ENCODE measurements at places on chromosomes 7 and 10.

DNA sequence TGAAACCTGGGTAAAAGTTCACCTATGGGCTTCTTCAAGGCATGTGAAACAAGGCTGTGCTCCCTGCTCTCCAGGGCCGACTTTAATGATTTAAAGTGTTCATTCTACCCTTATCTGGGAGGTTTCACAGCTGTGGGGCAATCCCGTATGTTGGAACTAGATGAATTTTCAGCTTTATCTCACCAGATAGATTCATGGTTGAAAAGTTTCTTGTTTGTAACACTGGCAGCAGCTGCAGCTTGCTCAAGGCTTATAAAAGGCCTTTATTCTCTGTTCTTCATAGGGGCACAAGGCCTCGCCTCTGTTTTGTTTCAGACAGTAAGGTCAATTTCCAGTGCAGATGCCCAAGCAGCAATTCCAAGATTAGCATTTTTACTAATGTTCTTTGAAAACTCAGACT lies 70.4 kb upstream of the DNAJB12 start:
- no peak for DNase-seq

GRCh38 chr10:34292194-34292565 lies 522.9 kb downstream of the PARD3 start:
- DNase-seq, result no peak

GRCh38 chr7:42236266-42236975 lies 588 bp downstream of the GLI3 start:
- DNase-seq, result peak; percentile 49

GRCh38 chr7:149690688-149691446 lies 82.5 kb downstream of the ZNF467 start:
- peak; percentile 27 for DNase-seq

DNA sequence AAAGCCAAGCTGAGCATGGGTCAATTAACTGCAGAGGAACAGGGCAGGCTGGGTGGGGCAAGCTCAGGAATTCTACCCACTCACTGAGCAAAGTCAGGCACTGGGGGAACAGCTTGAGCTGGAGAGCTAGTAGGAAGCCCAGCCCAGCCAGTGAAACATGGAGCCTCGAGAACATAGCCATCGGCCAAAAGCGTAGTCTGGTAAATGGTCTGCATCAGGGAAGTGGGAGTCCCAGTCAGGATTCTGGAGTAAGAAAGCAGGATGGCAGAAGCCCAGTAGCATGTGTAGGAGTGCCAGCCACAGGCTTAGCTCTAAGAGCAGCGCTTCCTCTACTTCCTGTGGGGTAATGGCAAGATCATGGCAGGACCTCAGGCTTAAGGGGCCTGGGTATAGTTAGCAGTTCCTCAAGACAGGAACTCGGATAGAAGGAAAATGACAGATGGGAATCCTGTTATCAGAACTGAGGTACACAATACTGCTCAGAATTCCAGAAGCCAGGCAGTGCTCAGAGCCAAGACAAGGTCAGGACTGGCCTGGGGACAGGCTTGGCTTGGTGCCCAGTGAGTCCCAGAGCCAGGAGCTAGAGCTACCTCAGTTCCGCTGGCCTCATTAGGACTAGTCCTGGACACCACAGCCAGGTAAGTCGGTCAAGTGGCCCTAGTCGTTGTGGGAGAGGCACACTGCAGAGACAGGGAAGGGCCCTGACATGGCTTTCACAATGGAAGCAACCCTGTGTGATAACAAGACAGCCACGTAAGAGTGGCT lies 65.4 kb upstream of the MXI1 start:
- DNase-seq, result peak; percentile 30

DNA sequence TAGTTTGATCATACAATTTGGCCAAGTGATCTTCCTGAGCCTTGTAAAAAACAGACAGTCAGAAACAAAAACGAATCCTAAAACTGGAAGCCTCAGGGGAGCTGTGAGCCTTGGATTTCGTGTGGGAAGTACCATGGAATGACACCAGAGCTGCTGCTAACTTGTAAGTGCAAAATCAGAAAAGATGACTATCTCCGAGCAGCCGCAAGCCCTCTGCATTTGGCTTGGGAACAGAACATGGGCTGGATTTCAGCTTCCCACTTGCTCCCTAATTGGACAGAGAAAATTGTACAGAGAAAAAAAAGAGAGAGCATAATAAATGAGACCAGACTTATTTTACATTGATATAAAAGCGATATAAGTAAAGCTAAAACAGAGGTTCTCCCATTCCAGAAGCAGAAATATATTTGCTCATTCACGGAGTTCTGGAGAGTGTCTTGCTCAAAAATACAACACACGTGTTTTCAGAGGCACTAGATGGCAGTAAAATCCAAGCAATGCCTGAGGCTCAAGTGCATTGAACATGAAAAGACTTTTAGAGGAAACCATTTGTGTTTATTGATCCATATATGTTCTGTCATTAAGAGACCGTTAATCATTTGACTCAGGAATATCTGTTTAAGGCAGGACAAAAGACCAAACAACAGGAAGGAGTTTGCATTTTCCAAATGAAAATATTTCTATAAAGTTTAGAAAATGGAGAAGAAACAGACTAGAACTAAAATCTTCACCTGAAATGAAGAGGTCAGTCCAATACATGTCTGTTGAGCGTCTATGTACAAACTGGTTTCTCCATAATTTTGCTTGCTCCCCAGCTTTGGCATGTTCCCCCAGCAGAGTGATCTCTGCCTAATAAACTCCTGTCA lies 78.3 kb upstream of the SLC26A5 start:
- DNase-seq, result peak; percentile 17

DNA sequence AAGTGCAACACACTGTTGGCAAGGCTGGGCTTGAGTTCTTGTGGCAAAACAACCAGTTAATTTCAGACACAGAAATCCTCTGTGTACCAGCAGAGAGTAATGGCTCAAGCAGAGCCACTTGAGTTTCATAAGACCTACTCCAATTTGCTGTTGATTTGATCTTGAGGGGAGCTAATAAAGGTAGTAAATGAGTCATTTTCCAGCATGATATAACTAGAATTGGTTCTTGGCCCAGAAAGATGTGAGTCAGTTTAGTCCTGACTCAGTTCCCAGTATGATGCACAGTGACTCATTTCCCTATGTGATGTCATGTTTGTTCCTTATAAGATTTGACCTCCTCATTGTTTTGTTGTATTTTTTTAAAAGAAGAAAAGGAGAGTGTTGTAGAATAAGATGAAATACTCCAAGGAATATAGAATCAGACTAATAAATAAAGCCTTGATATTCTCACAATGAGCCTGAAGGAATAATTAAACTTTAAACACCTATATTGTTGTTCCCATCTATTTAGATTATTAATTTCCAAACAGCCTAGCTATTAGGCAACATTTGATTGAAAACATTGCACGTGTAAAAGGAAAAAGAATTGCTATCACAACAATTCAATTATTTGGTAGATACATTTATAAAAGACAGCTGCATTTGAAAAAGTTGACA lies 186.2 kb downstream of the REEP3 start:
- DNase-seq, result peak; percentile 88

DNA sequence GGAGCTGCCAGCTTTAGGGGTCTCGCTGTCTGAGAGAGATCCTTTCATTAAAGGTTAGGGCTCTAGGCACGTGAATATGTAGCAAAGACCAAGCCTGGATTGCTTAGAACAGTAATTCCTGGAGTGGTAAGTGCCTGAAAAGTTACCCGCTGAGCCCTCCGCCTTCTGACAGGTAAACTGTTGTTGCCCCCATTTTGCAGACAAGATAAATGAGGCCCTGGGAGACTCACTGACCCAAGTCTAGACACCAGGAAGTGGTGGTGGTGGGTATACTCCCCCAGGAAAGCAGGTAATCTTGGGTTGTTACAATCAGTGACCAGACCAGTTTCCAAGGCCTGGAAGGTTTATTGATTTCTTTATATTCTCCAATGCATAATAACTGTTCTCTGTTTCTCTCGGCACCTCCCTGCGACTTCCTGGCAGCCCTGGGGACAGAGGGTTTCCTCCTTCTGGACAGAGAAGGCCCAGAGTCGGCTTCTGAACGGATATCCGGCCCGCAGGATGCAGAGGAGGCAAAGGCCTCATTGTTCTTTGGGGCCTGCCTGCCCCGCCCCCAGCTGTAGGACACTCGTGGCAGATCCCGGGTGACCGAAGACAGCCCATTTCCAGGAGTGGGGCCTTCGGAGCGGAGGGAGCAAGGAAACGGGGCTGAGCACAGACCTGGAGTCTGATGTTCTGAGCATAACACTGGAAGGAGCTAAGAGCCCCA lies 1.3 kb upstream of the GRK5 start:
- no peak for DNase-seq

DNA sequence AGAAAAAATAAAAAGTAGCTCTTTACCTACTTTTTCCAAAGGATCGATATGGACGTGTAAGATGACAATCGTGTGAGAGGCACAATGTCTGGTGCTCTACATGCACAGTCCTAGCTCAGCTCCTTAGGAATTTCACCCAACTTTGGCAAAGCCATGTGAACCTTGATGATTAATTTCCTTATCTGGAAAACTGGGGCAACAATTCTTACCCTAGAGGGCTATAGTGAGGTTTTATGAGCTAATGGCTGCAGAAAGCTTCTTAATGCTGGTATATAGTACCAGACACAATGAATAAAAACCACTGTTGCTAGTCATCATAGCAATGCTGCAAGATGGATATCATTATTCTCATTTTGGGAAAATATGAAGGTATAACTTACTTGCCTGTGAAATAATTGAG lies 202.7 kb downstream of the PARD3 start:
- DNase-seq, result no peak

DNA sequence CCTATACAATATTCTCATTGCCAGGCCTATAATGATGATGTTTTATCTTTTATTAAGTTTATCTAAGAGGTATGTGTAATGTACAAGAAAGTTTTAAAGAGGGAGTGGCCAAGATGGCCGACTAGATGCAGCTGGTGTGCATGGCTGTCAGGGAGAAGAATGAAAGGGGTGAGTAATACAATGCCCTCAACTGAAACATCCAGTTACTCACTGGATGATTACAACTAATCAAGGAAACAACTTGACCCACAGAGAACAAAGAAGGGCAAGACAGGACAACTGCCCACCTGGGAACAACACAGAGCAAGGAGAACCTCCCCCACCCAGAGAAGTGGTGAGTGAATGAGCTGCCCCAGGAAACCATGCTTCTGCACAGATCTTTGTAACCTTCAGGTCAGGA lies 880.0 kb upstream of the LRRTM3 start:
- DNase-seq, result no peak

DNA sequence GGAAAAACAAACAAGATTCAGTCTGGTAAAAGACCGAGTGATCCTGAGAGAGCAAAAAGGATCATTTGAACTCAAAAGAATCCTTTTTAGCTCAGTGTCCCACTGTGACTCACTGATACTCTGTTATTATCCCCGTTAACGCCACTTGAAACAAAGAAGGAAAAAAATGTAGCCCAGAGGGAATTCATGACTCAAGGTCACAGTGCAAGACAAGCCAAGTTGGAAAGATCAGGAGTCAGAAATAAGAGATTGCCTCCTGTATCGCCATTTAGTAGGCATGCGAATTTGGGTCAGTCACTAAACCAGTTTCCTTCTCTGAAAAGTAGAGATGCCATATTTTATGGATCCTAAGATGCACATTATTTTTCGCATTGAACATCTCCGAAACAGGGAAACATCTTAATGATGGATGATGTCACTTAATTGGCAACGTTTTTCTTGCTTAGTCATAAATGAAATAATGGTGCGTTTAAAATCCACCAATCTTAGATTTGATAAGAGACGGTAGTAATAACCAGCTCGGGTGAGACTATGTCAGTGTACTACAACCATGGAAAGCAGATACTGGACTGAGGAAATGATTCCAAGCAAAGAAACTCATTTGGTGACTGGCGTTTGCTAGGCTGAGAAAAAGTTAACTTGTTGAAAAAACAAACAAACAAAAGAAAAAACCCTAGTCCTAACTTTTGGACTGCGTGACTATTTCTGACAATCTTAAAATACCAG lies 502.0 kb upstream of the CELF2 start:
- no peak for DNase-seq

DNA sequence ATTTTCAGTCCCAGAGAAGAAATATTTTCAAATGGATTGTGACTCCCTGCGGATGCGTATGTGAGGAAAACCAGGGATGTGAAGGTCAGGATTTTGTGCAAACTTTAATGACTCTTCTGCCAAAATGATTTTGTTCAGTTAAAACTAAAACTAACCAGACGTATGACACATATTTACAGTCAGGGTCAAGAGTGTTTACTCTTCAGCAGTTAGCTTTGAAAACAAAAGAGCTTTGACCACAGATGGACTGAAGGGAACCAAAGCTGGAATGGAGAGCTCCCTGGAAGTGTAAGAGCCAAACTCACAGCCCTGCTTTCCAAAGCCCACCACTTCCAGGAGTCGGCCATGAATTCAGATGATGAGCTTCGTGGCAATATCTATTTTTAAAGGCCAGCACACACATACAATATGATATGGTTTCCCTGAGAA lies 15.5 kb downstream of the SVIL start:
- no peak for DNase-seq

- DNase-seq, result no peak
Observed at GRCh38 chr10:7100032-7100702, 310.7 kb downstream of the SFMBT2 start.

DNA sequence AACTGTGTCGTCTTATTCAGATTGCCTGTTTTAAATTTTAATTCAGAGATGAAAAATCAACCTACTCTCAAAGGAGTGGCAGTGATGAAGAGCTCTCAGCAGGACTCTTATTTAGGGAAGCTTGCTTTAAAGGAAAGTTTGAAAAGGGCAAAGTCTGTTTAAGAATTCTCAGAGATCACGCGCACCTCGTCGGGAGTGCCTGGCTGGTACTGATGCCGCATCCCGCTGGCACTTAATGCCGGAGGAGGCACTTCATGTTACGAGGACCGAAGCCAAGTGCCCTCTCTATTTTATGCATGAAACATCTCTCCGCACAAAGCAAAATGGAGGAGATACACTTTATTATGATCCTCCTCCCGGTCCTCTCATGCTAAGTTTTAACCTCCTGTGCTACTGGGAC lies 71.1 kb upstream of the INSYN2A start:
- no peak for DNase-seq

- no peak for DNase-seq
Observed at GRCh38 chr10:117631276-117632145, 89.0 kb downstream of the EMX2 start.

- no peak for DNase-seq
Observed at GRCh38 chr10:122417667-122418066, 36.8 kb upstream of the ARMS2 start.

DNA sequence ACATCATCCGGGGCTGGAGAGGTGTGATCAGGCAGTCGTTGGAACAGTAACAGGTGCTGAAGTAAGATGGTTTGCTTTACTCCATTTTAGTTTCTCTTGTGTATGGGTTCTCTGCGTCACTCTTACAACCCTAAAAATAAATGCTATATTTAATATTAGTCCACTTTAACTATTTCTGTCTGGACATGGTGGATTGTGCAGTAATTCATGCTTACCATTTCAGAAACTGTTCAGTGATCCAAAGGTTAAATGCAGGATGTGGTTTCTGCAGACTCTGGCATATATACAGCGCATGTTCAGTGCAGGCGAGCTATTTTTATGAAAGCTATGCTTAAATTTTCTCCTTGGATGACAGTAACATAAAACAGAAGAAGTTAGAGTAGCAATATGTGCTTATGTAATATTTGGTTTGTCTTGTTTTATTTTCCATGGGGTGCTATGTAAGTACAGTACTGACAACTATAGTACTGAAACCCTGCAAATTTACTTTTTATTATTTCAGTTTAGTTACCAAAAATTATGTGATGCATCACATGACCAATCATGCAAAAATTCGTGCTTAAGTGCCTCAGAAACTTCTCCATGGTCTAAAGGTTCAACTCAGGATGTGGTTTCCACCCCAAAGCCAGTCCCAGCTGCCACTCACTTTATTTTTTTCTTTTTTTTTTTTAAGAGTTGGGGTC lies 46.6 kb upstream of the GRID1 start:
- DNase-seq, result no peak
